ENCODE measurements at places on chromosomes 16 and 17.

DNA sequence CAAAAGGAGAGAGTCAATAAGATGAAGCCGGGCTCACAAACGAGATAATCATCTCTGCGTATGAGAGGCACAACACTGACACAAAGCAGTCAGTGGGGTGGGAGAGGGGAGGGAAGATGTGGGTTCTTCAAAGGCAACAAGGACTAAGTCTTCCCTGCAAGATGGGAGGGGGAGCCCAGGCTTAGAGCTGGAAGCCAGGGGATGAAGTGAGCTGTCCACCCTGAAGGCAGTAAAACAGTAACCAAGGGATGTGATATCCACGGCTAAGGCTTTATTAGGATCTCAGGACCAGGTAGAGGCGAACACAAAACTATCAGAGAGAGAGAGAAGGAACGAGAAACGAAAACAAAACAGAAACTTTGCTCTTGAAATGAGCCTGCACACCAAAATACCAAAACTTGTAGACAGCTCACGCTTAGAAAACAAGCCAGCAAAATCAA, 115.9 kb downstream of the DYNLRB2 start:
- no peak for DNase-seq

GRCh38 chr16:2038382-2039231, 9.0 kb downstream of the NTHL1 start:
- no peak for DNase-seq

DNA sequence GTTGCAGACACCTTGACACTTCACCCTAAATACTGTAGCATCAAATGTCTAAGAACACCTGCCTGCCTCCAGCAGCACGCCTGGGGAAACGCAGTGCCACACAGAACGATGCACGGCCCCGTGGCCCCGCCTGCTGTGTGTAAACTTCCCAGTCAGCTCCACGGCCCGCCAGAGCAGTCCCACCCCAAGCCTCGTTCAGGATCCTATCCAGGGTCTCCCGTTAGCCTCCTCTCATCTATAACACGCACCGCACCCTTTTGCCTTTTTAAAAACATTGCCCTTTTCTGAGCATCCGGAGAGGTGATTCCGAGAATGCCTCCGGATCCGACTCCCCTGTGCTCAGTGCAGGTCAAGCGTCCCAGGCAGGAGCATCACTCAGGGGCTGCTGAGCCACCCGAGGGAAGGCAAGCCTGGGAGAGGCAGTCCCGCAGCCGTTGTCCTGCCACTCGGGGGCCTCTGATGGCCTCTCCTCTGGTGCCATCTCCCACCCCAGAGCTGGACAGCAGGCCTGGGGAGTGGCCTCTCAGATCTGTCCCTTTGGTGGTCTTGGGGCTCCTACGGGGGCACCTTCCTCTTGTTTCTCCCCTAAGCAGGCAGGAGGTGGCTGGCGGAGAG, 37.9 kb upstream of the SLC38A10 start:
- DNase-seq, result no peak

DNA sequence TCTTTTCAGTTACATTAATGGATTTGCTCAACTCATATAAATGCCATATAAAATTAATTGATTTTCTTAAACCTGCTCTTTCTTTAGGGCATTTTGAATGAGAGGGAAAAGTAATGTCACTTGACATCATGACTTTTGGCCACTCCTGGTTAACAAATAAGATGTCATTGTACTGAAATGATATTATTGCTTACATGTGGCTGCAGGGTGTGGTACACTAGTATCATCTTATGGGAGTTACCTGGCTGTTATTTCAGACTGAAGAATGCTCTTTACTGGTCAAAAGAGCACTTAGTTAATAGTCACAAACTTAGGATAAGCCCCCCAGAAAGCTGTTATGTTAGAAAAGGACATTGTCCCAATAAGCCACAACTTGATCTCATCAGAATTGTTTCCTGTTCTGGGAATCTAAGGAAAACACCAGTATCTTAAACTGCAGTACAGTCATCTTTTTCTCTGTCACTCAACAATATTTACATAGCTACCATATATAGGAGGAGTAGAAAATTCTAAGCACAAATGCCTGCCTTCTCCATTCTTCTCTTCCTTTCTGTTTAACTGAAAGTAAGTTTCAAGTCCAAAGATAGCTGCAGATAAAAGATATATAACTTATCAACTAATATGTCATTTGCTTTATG, 53.9 kb upstream of the MRC2 start:
- no peak for DNase-seq

DNA sequence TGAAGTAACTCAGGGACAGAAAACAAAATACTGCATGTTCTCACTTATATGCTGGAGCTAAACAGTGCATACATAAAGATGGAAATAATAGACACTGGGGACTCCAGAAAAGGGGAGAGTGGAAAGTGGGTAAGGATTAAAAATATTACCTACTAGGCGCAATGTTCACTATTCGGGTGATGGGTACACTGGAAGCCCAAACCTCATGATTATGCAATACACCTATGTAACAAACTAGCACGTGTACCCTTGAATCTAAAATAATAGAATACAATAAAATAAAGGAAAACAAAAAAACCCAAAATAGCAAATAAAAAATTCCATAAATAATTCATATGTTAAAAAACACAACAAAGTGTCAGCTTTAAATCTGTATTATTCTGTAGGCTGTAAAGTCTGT, 56.9 kb downstream of the MAP2K6 start:
- DNase-seq, result no peak

- DNase-seq, result no peak
These were observed 93.1 kb downstream of the PITPNC1 start for GRCh38 chr17:67470163-67470562.

DNA sequence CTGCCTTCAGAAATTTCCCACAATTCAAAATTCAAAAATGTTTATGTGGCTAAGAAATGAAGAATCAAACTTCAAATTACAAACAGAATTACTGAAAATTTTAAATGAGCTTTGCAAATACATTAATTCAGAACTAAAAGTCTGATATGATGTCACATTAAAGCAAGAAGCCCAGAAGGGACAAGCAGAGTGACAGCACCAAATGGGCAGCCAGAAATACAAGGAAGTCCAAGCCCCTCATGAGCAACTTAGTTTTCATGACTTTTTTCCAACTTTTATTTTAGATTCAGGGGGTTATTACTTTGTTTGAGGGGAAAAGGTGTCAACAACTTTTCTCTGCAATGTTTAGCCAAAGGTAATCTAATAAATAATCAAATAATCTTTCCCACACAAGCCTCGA, 21.5 kb downstream of the UBE2G1 start:
- no peak for DNase-seq

DNA sequence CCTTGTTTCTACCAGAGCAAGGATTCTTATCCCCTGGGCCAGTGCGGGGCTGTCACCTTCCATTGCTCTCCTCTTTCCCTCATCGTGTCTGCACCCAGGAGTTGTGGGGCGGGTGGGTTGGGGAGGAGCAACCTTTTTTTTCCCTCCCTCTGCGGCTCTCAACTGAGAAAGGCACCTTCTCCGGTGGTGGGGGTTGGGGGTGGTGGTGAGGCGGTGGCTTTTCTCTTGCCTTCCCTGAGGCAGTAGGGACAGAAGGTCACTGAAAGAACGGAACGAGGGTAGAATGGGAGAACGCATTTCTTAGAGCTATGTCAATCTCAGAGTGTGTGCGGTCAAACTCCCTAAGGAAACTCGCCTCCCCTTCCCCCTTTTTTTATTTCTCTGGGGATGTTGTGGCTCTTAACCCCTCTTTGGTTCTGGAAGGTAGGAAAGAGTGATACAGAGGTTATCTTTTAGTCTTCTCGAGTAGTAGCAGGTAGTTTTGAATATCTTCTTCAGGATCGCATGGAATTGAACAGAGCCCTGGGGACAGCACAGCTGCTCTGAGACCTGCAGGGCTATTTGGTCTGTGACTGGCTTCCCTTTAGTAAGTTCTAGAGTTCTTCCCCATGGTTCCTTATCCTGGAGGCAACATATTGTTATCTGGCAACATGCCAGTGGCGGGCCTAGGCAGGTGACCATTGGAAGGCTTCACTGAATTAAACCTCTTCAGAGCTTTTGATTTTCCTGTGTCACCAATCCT, 994 bp downstream of the CLTC start:
- peak; percentile 43 for DNase-seq

DNA sequence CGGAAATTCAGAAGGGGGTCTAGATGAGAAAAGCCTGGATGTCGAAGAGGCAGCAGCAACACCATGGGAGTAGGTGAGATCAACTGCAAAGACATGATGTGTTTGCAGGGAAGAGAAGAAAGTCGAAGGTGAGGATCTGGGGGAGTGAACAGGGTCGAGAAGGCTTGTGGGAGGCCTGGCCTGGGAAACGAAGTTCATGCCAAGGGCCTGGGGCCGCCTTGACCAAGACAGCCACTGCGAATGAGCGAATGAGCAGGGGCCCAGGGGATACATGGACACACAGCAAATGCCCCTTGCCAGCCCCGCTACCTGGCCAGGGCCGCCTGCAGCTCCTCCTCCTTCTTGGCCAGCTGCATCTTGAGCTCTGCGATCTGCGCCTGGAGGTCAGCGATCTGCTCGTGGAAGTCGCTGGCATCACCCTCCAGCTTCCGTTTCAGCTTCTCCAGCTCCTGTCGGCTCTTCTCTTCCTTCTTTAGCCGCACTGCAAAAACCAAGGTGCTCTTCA, 87.1 kb downstream of the NDE1 start:
- no peak for DNase-seq

DNA sequence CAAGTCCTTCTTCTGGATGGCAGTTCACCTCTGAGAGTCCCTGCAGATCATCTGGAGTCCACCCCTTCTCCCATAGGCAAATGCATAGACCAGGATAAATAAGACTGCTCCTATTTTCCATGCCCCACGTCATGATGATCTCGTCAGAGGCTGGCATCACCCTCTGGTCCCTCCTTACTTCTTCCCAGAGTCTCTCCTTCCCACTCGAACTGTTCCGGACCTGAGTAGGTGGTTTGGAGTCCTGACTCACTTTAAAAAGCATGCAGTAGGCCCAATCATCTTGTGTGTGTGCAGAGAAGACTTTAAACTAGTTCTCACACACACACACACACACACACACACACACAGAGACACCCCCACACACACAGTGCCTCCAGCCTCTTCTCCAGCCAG, 72.0 kb downstream of the SOX9 start:
- DNase-seq, result no peak

GRCh38 chr17:77563439-77564102, 394.9 kb upstream of the TNRC6C start:
- DNase-seq, result no peak

DNA sequence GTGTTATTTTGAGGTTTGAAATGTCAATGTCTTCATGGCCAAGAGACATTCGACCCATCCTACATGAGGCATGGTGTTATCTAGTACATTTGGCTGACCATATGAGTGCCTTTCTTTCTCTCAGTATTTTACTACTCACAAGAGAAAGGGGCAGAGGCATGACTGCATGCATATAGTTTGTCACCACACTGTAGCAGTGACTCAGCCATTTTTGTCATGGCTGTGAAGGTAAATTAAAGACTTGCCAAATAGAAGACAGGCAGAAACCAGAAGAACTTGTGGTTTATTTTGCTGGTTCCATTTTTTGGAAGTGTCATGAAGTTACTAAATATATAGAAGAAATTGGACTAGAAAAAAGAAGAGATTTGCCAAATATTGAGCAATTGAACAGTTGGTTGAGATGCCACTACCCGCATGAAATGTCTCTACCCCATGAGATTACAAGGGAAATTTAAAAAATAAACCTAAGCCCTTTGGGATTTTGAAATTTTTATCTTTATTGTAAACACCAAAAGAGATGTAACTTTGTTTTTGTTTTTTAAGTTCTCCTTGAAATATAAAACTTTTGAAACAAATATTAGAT, 170.3 kb downstream of the CHD9 start:
- DNase-seq, result no peak

DNA sequence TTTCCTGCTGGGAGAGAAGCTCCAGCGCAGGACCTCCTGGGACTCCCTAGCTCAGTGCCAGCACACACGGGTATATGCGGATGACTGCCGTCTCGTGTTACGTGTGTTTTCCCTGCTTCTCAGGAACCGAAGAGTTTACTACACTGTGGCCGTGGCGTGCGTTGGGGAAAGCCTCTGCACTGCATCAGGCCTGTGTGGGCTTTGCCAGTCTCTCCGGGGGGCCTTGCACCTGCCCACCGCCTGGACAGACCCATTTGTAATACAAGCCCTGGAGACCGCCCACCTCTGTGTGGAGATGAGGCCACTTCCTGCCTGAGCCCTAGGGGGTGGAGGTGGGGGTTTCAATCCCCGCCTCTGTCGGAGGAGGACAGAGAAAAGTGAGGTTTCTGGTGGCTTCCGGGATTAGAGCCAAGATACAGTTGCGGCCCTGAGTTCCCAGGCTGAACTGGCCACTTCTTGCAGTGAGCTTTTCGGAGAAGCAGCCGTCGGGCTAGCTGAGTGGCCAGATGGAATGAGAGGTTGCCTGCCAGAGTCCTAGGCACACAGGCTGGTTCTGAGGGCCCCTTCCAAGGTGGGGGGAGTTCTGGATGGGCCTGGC, 43.4 kb upstream of the GSE1 start:
- DNase-seq, result no peak

DNA sequence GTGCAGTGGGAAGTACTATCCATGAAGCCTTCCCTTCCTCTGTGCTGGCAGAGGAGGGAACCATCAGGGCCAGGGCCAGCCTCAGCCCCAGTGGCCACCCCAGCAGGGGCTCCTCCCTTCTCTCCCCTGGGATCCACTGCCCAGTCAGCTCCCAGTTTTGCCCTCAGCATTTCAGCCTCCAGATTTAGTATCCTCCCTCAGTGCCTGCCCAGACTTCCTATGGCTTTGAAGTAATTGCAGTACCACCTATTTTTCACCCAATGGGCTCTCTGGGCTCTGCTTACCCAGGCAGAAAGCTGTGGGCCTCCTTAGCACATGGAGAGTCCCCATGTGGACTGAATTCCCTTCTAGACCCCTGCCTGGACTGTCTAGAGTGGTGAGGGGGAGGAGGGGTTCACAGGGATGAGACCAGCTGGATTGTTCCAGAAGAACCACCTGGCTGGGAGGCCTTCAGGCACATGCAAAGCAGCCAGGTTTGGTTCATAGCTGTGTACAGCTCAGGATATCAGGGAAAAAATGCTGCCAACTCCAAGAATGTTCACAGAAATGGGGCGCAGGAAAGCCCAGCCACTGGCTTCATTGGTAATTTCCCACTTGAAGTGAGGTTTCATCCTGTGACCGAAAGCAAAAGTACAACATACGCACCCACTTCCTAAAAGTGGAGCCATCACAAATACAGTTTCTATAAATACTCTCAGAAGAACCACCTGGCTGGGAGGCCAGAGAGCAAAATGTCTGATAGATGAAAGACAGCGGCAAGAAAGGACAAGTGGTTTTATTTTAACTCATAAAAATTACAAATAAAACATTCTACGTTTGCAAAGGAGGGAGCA, 15.2 kb upstream of the HERPUD1 start:
- DNase-seq, result no peak
